NCI-H1417 (cell line): ENCODE measurements at places on chromosomes 1 and 21.

DNA sequence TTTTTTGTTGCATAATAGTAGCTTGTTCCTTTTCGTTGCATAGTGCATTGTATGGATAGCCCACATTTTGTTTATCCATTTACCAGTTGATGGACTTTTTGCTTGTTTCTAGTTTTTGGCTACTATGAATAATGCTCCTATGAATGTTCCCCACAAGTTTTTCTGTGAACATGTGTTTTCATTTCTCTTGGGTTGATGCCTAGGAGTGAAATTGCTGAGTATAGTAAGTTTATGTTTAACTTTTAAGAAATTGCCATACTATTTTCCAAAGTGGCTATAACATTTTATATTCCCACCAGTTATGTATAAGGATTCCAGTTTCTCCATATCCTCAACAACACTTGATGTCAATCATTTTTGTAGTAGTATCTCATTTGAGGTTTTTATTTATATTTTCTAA is 84.8 kb upstream of the CACYBP start:
- no peak for DNase-seq

- DNase-seq = no peak
Observed at GRCh38 chr1:62417351-62417999, 19.4 kb upstream of the USP1 start.

DNA sequence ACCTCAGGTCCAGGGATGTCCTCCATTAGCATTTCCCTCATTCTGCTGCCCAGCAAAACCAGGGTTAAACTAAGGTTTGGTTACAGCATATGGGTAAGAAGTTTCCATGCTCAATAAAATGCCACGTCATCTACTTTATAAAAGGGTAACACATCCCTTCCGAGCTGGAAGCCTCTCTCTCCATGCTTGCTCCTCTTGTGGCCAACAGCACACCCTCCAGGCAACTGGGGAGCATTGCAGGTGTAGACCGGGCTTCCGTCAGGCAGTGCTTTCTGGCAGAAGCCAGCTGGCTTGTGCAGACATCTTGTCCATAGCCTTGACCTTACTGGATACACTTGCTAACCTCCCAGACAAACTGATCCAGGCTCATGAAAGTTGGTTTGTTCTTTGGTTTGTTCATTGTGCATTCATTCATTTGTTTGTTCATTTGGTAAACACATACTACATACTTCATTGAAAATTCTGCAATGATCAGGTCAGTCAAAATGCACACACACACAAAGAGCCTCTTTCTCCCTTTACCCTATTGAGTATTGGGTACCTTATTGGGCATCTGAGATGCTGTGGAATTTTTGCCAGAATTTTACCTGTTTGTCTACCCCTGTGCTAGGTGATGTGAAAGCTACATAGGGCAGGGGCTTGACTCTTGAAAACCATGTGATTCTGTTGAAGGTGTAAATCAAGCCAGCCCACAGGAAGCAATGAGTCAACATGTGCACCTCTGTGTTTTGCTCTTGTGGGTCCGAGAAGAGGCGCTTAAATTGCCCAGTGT is 422.8 kb downstream of the CAMTA1 start:
- peak; percentile 82 for DNase-seq

DNA sequence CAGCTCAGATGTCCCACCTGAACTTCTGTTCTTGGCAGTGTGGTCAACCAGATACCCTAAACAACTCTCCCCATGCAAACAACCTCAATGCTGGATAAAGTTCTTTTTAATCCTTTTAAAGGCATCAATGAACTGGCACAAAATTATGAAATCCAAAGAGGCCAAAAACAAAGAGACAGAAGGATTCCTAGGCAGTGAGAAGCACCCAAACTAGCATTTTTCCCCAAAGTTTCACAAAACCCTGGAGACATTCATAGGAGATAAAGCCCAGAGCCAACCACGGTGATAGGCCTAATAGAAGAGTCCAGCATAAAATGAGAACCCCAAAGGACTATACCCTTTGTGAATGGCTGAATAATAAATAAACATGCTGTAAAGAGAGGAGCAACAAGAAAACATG is 50.7 kb downstream of the MATN1 start:
- DNase-seq = no peak

DNA sequence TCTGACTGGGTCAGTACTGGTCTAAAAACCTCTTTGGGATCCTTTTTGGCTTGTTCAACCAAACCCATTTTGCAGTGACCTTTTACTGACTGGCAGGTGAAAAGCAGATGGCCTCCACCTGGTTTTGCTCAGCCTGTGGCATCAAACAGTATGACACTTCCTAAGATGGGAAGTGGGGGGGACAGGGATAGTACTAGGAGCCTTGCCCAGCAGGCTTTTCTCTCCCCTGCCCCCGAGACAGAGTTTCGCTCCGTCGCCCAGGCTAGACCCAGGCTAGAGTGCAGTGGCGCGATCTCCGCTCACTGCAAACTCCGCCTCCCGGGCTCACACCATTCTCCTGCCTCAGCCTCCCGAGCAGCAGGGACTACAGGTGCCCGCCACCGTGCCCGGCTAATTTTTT is 18.3 kb downstream of the INTS3 start:
- DNase-seq = no peak

GRCh38 chr1:2322581-2323211 is 68.7 kb downstream of the MORN1 start:
- peak; percentile 50 for DNase-seq

DNA sequence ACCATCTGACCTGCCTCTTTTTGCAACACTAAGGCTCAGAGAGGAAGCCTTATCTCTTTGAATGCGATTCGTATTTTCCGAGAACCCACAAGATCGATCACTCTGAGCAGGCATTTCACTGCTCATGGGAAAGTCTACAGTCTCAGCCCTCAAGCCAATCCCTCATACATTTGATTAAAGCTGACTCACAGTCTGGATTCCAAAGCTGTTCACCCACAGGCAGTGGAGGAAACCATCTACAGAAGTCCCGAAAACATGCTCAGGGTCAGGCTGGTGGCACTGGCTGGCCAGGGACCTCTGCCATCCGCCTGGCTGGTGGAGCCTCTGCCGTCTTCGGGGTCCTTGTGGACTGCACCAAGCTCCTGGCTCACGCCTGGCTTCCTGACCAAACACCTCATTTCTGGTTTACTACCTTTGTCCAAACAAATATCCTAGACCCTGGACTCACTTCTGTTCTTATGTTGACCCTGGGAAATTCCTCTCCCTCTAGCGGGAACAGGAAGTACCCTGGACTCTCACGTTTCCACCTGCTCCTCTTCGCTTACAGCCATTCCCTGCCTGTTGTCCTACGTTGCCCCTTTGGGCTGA is 650.0 kb downstream of the SMYD3 start:
- DNase-seq = no peak

- DNase-seq = peak; percentile 76
Observed at GRCh38 chr21:40335704-40336103, 468.5 kb downstream of the PCP4 start.

- no peak for DNase-seq
Observed at GRCh38 chr1:30680429-30680828, 43.0 kb downstream of the MATN1 start.

DNA sequence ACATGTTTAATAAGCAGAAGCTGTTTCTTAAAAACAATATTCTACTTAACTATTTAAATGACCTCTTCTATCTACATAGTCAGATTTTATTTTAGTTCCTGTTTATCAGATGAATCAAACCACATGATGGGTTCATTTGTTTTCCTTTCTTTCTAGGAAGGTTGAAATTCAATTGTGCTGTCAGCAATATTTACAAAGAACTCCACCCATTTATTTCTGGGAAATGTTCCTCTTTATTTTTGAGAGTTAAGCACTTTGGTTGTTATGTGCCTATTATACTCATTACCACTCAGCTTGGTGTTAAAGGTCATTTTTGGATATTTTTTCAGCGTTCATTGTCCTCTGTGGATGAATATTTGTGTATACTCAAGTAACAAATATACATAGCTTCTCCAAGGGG is 84.9 kb downstream of the C4BPA start:
- no peak for DNase-seq

- no peak for DNase-seq
Observed at GRCh38 chr21:31273278-31273677, 70.8 kb downstream of the TIAM1 start.

- DNase-seq = no peak
Observed at GRCh38 chr1:109777436-109777835, 13.7 kb upstream of the EPS8L3 start.
